ENCODE measurements at places on chromosomes 7 and 10.

DNA sequence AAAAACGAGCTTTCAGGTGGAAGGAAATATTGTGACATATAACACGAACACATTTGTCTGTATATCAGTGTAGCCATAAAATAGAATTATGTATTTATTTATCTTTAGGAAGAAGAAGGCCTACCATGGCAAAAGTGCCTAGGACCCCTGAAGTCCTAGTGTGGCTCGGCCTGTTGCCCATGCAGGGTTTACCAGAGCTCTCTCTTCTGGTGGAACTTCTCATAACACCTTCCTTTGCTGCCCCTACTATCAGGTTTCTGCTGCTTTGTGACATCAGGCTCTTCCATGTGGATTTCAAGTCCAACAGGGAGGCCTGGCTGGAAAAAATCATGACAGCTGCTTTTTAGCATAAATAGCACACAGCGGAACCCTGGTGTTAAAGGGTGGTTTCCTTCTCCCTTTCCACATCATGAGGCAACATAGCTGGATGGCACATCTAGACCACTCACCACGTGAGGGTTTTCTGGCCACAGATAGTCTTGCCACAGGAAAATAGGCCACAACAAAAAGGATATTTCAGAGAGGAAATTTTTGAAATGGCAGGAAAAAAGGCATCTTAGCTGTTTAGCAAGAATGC lies 44.8 kb upstream of the ADO start:
- no peak for DNase-seq

DNA sequence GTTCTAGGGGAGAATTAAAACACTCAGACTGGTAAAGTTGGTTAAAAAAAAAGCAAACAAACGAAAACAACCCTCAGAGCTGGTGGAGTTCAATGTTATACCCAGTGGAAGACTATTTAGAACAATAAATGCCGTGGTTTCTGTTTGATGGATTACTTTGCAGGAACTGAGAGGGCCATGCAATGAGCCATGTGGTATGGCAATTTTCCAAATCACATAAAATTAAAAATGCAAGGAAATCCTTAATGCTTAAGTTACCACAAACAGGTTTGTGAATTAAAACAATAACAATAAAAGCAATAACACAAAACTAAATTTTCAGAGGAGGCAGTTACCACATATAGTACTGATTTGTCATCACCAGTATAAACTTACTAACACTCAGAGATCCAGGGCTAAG lies 96.9 kb downstream of the RTKN2 start:
- no peak for DNase-seq

- no peak for DNase-seq
These were observed 882 bp downstream of the ZNF282 start for GRCh38 chr7:149196151-149196704.

GRCh38 chr10:97217299-97217698 lies 31.5 kb upstream of the SLIT1 start:
- no peak for DNase-seq

DNA sequence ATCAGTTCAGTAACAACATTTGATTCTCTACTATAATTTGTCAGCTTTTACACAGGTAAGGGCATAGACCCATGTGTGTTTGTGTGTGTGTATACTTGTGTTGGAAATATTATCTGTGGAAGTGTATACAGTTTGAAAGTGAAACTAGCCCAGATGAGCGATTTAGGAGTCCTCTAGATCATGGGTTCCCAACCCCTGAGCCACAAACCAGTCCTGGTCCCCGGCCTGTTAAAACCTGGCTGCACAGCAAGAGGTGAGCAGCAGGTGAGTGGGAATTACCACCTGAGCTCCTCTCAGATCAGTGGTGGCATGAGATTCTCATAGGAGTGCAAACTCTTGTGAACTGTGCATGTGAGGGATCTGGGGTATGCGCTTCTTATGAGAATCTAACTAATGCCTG lies 1221.5 kb upstream of the SORCS1 start:
- DNase-seq: no peak

DNA sequence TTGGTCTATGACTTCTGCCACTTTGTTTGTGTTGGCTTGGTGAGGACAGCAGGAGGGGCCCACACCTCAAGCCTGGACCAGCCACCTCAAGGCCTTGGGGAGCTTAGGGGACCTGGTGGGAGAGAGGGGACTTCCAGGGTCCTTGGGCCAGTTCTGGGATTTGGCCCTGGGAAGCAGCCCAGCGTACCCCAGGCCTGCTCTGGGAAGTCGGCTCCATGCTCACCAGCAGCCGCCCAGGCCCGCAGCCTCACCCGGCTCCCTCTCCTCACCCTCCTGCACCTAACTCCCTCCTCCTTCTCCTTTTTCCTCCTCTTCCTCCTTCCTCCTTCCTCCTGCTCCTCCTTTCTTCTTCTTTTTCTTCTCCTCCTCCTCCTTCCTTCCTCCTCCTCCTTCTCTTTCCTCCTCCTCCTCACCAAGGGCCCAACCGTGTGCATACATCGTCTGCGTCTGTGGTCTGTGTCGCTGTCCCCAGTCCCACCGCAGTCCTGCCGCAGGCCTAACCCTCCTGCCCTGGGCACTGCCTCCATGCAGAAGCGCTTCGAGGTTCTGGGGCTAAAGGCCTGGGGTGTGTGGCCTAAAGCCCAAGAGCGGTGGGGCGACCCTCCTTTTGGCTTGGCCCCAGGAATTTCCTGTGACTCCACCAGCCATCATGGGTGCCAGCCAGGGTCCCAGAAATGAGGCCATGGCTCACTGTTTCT lies 5.3 kb downstream of the EN2 start:
- DNase-seq: no peak

GRCh38 chr7:158448430-158449100 lies 139.1 kb downstream of the PTPRN2 start:
- DNase-seq: no peak

DNA sequence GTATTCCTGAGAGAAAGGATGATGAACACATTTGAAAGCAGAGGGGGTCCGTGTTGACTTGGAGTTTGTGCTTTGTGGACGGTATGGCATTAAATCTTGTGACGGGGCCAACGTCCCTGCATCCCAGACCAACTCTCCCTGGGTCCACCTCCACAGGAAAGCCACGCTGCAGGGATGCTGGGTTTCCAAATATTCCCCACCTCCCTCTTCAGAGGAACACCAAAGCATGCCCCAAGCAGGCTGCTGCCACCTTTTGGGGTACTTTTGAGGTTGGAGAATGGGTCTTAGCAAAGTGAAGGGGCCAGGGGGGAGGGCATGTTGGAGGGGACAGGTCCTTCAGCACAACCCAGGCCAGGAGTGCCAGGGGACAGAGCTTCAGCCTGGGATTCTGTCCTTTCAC lies 504.4 kb downstream of the TCERG1L start:
- DNase-seq: no peak

- DNase-seq: no peak
These were observed 62.0 kb downstream of the CFAP46 start for GRCh38 chr10:132880128-132880981.

GRCh38 chr7:66150471-66150870 lies 35.8 kb downstream of the CRCP start:
- DNase-seq: no peak

DNA sequence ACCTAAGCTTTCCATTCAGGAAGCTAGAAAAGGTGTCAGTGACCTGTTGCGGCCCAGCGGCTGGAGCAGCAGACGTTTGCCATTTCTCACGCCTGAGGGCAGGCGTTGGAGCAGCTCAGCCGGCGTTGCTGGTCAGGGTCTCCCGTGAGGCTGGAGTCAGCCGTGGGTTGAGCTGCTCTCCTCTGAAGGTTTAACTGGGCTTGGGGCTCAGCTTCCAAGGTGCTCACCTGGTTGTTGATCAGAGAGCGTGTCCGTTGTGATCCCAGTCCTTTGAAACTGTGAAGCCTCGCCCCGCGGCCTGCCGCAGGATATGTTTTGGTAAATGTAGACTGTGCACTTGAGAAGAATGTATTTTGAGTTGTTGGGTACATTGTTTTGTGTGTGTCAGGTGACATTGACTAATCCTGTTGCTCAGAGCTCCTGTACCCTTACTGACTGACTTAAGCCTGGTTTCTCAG lies 20.6 kb upstream of the PWWP2B start:
- no peak for DNase-seq

DNA sequence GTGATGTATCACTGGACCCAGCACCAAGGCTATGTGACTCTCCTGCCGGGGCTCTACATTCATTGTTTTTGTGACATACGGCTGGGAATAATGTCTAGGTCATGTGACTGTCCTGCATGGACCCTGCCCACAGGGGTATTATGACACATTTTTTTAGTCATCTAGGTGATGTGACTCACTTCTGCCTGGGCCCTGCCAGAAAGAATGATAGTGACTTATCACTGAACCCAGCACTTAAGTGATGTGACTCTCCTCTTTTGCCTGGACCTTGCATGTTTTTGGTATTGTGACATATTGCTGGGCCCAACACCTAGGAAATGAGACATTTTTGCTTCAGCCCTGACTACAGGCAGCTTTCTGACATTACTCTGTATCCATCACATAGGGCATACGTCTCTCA lies 51.1 kb upstream of the ZNF107 start:
- no peak for DNase-seq

- DNase-seq: no peak
These were observed 159.9 kb upstream of the SLC25A13 start for GRCh38 chr7:96481796-96482195.

DNA sequence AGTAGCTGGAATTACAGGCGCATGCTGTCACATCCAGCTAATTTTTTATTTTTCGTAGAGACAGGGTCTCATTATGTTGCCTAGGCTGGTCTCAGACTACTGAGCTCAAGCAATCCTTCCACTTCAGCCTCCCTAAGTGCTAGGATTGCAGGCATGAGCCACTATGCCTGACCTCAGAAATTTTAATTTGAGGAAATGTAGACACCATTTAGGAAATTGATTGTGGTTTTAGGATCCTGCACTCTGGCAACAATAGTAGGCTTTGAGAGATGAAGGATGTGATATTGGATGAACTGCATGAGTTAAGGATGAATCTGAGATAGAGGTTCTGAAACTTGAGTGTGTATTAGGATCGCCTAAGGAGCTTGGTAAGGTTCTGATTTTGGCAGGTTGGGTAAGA lies 66.5 kb downstream of the PPP1R9A start:
- no peak for DNase-seq

DNA sequence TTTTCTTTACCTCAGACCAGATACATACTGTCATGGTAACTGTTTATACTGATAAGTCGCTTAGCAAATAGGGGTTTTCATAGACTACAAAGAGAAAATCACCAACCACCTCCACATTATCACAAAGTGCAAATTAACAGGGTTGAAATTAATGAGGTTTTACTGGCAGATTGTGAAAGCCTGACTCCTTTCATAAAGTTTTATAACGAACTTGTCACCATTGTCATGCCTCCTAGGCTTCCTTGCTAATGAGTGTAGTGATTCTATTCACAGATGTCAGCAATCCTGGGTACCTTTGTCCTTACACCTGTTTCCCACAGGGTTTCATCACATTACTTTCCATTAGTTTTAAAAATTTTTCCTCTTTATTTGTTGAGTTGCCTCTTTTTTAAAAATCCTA lies 142.3 kb upstream of the PTN start:
- DNase-seq: no peak

DNA sequence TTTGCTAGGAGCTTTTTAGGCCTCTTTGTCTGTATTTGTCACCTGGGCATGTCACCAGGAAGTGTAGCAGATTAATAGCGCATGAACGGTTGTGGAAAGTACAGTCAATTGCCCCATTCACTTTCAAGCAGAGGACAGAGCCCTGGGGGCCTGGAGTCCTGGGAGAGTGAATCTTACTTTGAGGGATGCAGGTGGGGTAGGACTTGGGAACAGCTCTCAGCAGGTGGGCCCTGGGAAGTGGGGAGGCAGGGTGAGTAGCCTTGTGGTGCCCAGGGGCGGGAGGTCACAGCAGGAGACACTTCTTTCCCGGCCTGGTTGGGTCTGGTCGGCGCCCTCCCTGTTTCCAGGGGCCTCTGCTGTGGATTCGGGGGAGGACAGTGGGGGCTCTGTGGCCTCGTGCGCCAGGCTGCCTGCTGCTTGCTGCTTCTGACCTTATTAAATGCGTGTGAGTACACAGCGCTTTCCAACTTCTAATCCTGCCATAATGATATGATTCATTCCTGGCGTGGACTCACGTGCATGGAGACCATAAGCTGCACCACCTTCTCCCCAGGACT lies 51.6 kb upstream of the AQP1 start:
- DNase-seq: no peak

GRCh38 chr10:131578472-131578970 lies 267.0 kb upstream of the TCERG1L start:
- DNase-seq: no peak

- no peak for DNase-seq
These were observed 42.6 kb downstream of the FAM20C start for GRCh38 chr7:234708-235553.

DNA sequence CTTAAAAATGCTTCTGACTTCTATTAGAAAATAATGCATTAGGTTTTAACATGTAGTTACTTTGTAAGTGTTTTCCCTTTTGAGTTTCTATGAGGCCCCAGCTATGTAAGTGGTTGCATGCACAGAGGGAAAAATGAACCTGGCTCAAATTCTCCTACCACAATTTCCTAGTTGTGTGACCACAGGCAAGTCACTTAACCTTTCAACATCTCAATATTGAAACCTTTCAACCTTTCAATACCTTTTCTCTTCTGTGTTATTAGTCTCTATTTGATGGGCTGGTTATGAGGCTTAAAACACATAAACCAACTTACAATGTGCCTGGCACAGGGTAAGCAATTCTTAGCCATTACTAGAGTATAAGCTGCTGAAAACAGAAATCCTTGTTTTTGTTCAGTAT lies 203.0 kb downstream of the KCND2 start:
- no peak for DNase-seq

DNA sequence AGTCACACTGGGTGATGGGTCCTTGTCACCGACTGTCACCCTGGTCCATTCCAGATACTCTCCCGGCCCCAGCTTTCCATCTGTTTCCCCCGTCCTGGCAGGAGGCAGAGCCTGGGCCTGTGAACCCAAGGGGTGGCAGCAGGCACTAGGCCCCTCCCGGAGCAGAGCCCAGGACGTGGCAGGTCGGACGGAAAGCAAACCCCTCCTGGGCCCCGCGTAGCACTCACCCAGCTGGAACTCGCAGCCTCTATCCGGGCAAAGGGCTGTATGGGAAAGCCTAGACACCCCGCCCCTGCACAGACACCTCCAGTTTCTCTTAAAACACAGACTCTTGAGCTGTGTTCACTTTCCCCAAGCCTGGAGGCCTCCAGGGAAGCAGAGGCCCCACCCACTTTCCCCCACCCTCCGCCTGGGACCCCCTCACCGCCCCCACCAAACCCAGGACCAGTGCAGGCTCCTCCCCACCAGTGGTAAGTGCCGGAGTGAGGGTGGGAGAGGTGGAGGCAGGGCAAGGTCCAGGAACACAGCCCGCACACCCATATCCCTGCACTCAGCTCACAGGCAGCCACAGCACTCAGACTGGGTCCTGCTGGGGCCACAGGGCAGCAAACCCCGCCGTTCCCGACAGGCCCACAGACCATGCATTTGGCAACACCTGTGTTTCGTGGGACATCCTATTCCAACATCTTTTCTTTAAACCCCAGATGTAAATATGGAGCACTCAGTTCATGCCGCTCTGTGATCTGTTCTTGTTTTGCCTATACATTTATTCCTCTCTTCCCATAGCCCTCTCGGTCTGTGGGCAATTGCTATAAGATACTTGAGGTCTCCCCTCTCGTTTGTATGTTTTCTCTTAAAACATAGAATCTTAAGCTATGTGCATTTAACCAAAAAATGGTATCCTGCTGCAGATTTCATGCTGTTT lies 98.2 kb upstream of the PDGFA start:
- DNase-seq: no peak

Data from activated CD4-positive, alpha-beta T cell treated with anti-CD3 and anti-CD28 coated beads for 24 hours (primary cell).